ENCODE measurements at places on chromosomes 7 and 10.
A peak's percentile ranks its signal among the peaks of the same experiment; 100 is the strongest.

- DNase-seq: no peak
Measured at GRCh38 chr10:34465678-34466077, 349.4 kb downstream of the PARD3 start.

GRCh38 chr10:77548157-77548556, 89.5 kb downstream of the KCNMA1 start:
- DNase-seq: no peak

- DNase-seq: no peak
Measured at GRCh38 chr10:1432161-1432560, 305.2 kb downstream of the ADARB2 start.

DNA sequence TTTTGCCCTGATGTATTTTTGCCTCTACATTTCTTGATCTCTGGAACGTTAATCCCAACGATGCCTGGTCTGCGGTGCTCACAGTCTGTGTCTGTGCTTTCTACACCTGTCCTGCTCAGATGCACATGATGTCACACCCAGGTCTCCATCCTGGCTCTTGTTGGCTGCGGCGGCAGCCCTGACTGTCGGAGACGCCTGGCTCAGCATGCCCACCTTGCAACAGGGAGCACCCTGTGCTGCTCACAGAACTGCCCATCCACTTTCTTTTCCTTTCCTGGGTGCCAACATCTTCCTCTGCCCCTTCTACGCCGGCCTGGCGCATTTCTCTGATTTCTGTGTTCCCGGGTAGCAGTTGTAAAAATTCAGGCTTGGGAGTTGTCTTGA, 106.2 kb downstream of the CUX1 start:
- DNase-seq: no peak

DNA sequence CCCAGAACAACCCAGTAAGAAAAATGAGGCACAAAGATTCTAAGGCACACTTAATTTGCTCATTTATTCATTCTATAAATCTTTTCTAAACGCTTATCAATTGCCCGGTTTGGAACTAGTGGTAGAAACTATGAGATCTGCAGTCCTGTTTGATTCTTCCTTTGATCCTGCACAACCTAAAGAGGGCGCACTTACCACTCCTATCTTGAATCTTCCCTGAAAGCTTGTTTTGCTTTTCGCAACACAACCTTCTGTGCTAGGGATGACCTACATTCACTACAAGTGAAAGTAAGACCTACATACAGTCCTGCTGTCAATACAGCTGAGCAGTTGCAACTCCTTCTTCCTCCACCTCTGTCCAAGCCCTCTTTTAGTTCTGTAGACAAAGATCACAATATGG, 12.6 kb upstream of the ARL4A start:
- DNase-seq: peak; percentile 63

GRCh38 chr10:682931-683447, 6.5 kb downstream of the DIP2C start:
- no peak for DNase-seq

GRCh38 chr10:97928897-97929296, 79.3 kb downstream of the GOLGA7B start:
- no peak for DNase-seq

DNA sequence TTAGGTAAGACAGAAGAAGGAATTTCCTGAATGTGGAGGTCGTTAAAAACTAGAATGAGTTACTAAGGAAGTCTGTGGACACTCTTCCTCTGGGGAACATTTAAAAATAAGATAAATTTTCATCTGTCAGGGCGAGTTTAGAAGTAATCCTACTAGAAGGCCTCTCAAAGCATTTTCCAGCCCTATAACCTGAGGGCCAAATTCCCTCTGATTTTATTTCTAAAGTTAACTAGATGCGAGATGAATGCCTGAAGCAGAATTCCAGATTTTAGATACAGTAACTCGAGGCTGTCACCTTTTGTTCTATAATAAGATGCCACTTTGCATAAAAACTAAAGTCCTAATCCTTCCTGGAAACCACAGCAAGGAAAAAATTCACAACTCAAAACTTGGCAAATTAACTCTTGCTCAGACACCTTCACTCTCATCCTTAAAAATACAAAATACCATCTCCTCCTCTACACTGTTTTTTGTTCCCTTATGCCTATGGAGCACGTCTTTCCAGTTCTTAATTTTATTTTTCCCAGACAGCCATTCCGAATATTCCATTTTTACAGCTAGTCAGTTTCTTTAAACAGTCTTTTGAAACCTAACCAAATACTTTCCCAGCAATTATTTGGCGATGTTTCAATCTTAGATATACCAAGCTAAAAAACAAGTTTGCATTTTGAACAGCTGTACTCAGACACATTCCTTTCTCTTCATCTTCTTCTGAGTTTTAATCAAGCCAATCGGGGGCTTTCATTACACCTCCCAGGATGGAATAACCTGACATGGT, 420.7 kb upstream of the NFE2L3 start:
- DNase-seq: no peak

GRCh38 chr10:71251319-71251718, 38.9 kb downstream of the UNC5B start:
- DNase-seq: no peak

DNA sequence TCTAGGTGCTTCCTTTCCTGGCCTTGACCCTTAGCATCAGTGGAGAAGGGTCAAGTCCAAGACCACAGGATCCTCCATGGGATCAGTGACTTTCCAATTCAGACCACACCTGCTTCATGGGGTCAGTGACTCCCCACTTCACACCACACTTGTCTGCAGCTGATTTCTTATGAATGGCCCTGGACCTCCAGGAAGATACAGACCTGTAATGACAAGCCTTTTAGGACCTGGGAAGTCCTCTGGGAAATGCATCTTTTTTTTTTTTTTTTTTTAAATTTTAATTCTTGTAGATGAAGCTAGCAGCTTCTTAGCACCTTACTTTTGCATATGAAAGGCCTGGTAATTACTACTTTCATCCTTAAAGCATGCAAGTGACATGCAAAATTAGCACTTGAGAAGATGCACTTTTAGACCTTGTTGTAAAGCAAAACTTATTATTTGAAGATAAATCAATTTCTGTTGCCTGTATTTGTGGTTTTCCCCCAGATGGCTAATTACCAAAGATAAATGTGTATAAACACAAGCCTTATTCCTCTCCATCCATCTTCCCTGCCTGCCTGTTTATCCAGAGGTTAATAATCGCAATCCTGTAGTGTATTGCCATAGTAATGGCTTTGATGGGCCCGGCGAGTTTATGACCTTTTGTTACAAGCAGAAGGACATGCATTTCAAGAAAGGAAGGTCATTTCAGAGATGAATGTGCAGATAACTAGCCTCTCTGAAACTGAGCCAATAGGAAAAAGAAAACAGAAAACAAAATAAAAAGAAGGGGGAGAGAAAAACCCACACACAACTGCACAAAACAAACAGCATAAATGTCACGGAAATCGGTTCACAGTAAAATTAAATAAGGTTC, 1018.7 kb downstream of the TYW1 start:
- DNase-seq: no peak

GRCh38 chr7:89332026-89332425, 536.5 kb upstream of the TEX47 start:
- no peak for DNase-seq

- no peak for DNase-seq
Measured at GRCh38 chr7:83808982-83809381, 160.0 kb upstream of the SEMA3E start.

GRCh38 chr10:37856881-37857286, 526 bp downstream of the ZNF248 start:
- peak; percentile 51 for DNase-seq

DNA sequence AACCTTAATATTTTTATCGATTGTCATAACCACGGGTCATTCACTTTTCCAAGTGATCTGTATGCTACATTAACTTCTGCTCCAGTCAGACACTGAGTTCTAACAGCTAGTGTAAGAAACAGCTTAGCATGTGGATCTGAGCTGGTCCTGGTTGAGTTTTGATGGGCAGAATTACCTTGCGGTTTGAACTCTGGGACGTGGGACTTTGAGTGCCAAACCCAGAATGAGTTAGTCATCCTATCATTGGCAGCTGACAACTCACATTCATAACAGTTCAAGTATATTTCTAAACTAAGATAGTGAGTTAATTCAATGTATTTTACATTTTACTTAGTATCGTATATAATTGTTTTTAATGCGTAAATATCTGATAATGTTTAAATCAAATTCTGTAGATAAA, 43.2 kb downstream of the C7orf33 start:
- DNase-seq: no peak

- no peak for DNase-seq
Measured at GRCh38 chr7:149145031-149145845, 2.0 kb upstream of the ZNF398 start.

- no peak for DNase-seq
Measured at GRCh38 chr10:64112701-64113355, 591.6 kb downstream of the REEP3 start.

- no peak for DNase-seq
Measured at GRCh38 chr10:89645742-89646172, 715 bp upstream of the PANK1 start.

DNA sequence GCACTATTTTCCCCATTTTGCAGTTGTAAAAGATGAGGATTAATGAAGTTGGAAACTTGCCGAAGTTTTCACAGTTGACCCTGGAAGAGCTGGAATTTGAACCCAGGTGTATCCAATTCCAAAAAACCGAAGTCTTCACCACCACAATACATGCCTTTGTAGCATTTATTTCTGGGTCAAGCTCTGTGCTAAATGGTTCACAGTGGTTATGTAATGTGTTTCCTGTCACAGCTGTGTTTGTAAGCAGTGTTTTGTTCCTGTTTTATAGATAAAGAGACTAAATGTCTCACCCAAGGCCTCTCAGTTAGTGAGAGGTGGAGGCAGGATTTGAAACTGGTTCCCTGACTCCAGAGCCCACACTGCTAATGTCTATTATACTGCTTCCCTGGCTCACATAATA, 17.6 kb downstream of the SFTPA2 start:
- no peak for DNase-seq

DNA sequence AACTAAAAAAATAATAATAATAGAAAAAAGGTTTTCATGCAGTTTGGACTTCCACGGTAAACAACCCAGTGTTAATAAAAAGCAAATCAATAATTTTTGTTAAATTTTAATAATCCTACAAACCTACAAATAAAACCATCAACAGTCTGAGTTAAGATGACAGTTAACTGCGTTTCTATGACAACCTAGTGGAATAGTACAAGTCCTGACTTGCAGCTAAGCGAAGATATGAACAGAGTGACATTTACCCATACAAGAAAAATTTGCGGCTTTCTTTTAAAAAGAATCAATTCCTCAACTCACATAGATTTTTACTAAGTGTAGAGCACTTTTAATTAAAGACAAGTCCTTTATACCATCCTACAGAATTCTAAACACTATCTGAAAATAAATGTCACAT, 35.6 kb downstream of the VPS41 start:
- no peak for DNase-seq

DNA sequence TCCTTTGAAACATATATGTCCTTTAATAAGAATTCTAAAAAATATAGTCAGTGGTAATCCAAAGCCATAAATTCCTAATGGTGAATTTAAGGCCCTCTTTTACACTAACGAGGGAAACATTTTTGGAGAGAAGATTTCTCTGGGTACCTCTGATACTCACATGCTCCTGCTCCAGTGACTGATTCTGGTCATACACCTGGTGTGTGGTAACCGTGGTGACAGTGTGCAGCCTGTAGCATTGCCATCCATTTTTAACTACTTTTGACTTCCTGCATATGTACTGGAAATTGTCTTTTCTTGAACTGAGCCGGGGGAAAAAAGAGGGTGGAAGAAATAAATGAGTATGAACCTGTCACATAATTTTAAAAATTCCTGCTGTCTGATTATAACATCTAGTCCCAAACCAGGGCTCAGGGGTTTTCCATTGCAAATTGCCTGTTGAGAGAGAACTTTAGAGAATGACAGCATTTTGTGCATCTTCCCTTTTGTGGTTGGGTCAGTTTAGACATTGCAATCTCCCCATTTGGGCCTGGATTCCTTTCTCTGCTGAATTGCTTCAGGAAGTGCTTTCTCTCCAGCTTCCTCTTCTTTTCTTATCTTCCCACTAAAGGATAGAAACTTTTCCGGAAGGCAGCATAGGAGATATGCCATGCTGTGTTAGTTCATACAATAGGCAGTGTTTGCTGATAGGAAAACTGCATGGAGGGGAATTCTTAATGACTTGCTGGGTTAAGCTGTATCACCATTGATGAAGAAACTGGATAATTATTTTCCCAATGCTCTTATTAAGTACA, 125.5 kb downstream of the GRM3 start:
- no peak for DNase-seq

GRCh38 chr10:74898201-74898976, 72.0 kb downstream of the KAT6B start:
- DNase-seq: peak; percentile 52

GRCh38 chr10:93206652-93207051, 133.0 kb downstream of the CYP26A1 start:
- no peak for DNase-seq

DNA sequence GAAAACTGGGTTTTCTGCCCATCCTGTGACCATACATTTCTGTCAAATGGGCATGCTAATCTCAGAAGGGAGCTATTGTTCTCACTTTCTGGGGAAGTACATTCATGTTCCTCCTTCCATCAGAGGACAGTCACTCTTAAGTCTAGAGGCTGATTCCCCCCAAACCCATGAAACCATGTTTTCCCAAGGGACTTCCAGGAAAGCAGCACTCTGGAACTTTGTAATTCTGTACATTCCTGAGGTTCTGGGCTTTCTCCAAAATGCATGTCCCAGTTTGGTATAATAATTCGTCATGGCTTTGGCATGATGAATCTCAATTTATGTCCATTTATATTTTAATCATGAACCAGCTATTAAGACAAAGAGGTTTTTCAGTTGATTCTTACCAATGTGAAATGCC, 688.1 kb downstream of the LRMDA start:
- DNase-seq: no peak

DNA sequence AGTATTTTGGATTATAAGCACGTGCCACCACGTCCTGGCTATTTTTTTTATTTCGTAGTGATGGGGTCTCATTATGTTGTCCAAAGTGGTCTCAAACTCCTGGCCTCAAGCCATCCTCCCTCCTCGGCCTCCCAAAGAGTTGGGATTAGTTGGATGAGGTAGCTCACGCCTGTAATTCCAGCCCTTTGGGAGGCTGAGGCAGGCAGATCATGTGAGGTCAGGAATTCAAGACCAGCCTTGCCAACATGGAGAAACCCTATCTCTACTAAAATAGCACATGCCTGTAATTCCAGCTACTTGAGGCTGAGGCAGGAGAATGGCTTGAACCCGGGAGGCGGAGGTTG, 21.8 kb upstream of the YWHAG start:
- no peak for DNase-seq

Data from activated naive CD4-positive, alpha-beta T cell treated with anti-CD3 and anti-CD28 coated beads, Interleukin-2, amount 10 ng/mL, durations not matched to agents 7 days and 5 days (primary cell).